Frontal cortex (tissue), 4 donors: ENCODE measurements at places on chromosomes 5 and 9. TPM values are rescaled to one million over a fixed set of nuclear protein-coding genes. Genes with fewer than 3 reads are reported as not detected.

The SPINK7 gene
- total RNA-seq = not detected

The TLR4 gene
- total RNA-seq = 4.9 TPM

The IRX1 gene
- 0.41 TPM for total RNA-seq

The OBP2B gene
- not detected for total RNA-seq

The CNOT6 gene
- total RNA-seq = 34.6 TPM

The MYOZ3 gene
- total RNA-seq = 3.7 TPM

The EIF4E1B gene
- total RNA-seq = under 0.01 TPM

The SMIM33 gene
- not detected for total RNA-seq

The VPS13A gene
- total RNA-seq = 28.5 TPM

The FAT2 gene
- total RNA-seq = 3.3 TPM

The SLC23A1 gene
- total RNA-seq = not detected

The CDC20B gene
- not detected for total RNA-seq

The SLC4A9 gene
- under 0.01 TPM for total RNA-seq

The CDKN2AIPNL gene
- 68.1 TPM for total RNA-seq

The KIF27 gene
- total RNA-seq = 15.1 TPM

The ANKRD34B gene
- total RNA-seq = 0.41 TPM

The RLN2 gene
- total RNA-seq = not detected

The SHISAL2B gene
- total RNA-seq = not detected

The TXNDC8 gene
- total RNA-seq = not detected

The CEP120 gene
- 52.6 TPM for total RNA-seq

The CDC25C gene
- 2.4 TPM for total RNA-seq

The ECM2 gene
- total RNA-seq = 3.3 TPM

The ALDH7A1 gene
- total RNA-seq = 38.3 TPM

The RNF14 gene
- 75.0 TPM for total RNA-seq

The OR4F3 gene
- not detected for total RNA-seq

The SAXO1 gene
- total RNA-seq = not detected

The LECT2 gene
- not detected for total RNA-seq

The DOK3 gene
- 3.3 TPM for total RNA-seq

The MSMP gene
- 0.41 TPM for total RNA-seq

The OR1Q1 gene
- total RNA-seq = not detected

The LTC4S gene
- 1.6 TPM for total RNA-seq

The FBLL1 gene
- 64.8 TPM for total RNA-seq

The SMC2 gene
- total RNA-seq = 26.1 TPM

The TAS2R1 gene
- total RNA-seq = not detected

The NR5A1 gene
- total RNA-seq = not detected

The ENTR1 gene
- 20.0 TPM for total RNA-seq

The SLC25A2 gene
- not detected for total RNA-seq

The ELAVL2 gene
- total RNA-seq = 311 TPM

The CFAP90 gene
- total RNA-seq = 4.5 TPM

The DMRT3 gene
- total RNA-seq = not detected

The SPATA31E1 gene
- not detected for total RNA-seq

The MEIKIN gene
- not detected for total RNA-seq

The CARTPT gene
- 2.9 TPM for total RNA-seq
